ENCODE measurements at places on chromosomes 5 and 9.

GRCh38 chr5:17896605-17897004 lies 262.3 kb downstream of the TAF11L14 start:
- no peak for DNase-seq

GRCh38 chr5:59789197-59789596 lies 104.3 kb downstream of the PDE4D start:
- DNase-seq = no peak

GRCh38 chr9:90142580-90142979 lies 500.0 kb downstream of the DIRAS2 start:
- DNase-seq = peak; percentile 38

DNA sequence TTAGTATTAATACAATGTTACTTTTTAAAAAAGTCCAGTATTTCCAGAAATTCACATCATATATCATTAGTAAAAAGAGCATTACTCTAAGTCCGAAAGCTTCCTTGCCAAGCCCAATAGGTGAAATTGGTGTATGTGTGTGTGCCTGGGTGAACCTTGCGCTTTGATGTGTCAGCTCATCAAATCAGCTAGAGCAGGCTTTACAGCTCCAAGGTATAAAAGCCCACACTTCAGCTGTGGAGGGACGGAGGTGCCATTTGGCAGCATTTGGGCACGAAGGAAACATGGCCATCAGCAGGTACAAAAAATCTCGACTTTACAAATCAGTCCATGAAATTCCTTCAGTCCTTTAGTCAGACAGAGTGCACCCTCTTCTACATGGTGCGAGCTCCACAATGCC lies 76.5 kb upstream of the IL7R start:
- peak; percentile 63 for DNase-seq

- DNase-seq = no peak
Observed at GRCh38 chr9:88930716-88931115, 60.6 kb upstream of the S1PR3 start.

DNA sequence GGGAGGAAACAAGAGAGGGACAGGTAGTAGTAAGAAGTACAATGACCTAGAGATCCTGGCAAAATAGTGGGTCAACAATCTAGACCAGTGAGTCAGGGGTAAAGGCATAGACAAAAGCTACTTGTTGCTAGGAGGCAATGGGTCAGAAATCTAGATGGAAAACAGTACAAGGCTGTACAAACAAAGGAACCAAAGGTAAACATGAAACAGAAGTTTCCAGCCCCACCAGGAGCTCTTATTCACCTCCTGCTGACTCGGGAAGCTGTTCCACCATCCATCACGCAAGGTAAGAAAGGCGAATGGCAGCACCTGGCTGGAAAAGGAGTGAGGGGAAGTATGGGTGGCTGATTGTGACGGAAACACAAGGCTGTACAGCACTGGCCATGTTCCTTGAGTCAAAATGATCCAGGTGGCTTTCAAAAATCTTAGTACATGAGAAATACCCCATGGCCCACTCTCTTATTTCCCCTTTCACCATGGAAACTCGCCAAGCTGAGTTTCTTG lies 70.5 kb upstream of the RAI14 start:
- DNase-seq = no peak

DNA sequence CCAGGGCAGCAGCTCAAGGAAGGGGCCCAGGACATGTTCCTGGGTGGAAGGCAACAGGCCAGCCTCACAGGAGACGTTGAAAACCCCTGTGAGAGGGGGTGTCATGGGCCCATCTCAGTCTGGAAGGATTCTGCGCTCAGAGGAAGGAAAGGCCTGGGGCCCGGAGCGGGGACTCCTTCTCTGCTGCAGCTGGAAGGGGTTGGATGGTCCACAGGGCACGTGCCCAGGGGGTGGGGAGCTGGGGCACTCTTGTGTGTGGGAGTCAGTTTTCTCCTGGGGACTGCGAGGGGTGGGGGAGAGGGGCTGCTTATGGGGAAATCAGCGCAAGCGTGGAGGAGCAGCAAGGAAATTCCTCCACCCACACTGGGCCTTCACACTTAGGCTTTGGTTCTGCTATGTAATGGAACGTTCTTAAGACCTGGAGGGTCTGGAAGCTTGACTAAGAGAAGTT lies 2.9 kb upstream of the LPCAT1 start:
- DNase-seq = no peak

GRCh38 chr5:76152161-76152560 lies 69.0 kb downstream of the SV2C start:
- DNase-seq = no peak

- no peak for DNase-seq
Observed at GRCh38 chr5:54990841-54991258, 5.5 kb upstream of the ESM1 start.

DNA sequence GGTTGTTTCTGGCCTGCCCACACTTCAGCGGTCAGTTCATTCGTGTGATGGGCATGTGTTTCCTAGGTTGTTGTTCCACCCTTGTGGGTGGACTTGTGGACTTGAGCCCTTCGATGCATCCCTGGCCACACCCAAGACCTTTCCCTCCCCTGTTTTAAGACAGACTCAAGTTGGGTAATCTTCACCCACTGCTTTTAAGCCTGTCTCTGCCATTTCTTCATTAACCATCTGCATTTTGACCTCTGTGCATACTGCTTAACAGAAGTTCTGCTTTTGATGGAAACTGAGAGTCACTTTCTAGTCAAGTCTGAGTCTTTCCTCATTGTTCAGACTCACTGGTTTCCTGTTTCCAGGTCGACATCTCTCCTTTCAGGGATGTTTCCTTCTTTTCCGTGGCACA lies 233.7 kb downstream of the ARHGEF28 start:
- no peak for DNase-seq

- DNase-seq = no peak
Observed at GRCh38 chr9:124800306-124801259, 23.6 kb downstream of the OLFML2A start.

- DNase-seq = no peak
Observed at GRCh38 chr9:93262537-93263310, 78.8 kb downstream of the WNK2 start.

- DNase-seq = no peak
Observed at GRCh38 chr5:6734781-6735180, 21.5 kb downstream of the TENT4A start.

- no peak for DNase-seq
Observed at GRCh38 chr9:4831944-4832343, 39.2 kb downstream of the RCL1 start.

GRCh38 chr9:22203371-22204138 lies 194.4 kb upstream of the CDKN2B start:
- no peak for DNase-seq

DNA sequence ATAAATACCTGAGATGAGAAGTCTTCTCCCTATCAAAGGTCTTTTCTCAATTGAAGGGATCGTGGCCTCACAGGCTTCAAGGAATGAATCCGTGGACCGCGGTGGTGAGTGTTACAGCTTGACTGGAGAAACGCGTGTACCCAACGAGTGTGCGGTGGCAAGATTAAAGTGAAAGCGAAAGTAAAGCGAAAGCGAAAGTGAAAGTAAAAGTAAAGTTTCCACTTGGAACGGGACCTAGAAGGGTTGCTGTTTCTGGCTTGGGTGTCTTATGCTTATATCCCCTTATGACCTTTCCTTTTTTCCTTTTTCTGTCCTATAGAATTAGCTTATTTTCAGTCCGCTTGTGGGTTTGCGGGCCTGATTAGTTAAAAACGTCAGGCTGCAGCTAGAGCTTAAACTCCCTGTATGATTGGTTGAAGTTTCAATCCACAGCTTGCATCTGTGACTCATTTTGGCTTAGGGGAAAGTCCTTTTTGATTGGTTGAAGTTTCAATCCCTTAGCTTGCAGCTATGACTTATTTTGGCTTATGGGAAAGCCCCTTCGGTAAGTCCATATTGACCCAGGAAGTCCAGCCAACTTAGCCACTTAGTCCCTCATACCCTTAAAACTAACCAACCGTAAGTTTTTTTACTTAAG lies 924.3 kb upstream of the CDH10 start:
- DNase-seq = no peak

DNA sequence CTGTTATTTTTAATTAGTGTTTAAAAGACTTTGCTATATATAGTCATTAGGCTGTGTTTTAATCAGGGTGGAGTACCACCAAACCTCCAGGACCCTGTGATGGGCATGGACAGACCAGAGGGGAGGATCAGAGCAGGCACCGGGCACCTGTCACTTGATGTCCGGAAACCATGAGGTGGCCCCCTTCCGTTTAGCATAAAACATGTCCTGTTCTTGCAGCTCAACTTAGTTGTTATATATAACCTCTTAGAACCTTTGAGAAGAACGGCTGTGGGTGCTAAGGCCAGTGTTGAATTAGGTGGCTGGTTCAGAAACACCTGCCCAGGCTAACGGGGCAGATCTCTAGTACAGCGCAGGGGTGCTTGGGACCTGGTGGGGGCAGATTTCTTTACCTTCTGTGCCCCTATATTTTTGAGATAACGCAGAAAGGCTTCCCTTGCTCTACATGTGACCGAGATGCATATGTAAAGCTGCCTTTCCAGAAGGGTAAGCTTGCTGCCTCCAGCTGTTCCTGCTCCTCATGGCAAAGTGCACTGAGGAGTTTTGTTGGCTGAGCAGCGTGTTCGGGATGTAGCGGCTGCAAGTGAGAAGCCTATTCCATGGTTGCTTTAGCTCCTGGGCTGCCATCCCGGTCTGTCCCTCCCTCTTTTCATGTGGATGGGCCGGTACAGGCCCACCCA lies 255.5 kb downstream of the FANCC start:
- DNase-seq = no peak

DNA sequence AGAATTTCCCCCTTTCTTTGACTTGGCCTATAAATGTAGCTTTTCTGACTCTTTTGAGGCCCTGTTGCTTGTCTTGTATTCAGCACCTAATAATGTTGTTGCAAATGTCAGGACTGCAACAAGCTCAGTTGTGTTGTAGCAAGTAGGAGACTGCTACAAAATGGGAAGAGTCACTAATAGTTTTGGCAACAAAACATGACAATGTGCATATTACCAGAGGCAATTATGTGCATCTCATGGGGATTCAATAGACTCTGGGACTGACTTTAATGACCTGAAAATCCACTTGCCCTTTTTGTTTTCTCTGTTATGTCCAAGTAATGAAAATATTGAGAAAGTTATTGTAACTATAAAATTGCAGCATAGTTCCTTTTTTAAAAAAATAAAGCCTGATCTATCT lies 368.4 kb downstream of the OSTF1 start:
- no peak for DNase-seq

DNA sequence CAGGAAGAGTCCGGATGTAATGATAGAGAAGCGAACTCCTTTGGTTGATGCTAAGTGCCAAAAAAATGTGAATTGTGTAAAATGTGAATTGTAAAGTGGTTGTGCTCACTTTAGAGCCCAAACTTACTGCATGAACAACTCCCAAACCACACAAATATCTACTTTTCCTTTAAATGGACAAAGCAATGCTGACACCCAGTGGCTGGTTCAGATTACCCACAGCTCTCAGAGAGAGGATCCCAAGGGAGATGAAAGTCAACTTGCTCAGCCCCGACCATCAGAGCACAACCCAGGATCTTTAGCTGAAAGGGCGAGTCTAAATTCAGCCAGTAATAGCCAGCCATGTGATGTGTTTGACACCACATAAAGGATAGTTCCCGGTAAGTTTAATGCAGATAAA lies 133.7 kb downstream of the NMUR2 start:
- no peak for DNase-seq

GRCh38 chr9:127133739-127134167 lies 11.3 kb upstream of the ANGPTL2 start:
- DNase-seq = no peak

DNA sequence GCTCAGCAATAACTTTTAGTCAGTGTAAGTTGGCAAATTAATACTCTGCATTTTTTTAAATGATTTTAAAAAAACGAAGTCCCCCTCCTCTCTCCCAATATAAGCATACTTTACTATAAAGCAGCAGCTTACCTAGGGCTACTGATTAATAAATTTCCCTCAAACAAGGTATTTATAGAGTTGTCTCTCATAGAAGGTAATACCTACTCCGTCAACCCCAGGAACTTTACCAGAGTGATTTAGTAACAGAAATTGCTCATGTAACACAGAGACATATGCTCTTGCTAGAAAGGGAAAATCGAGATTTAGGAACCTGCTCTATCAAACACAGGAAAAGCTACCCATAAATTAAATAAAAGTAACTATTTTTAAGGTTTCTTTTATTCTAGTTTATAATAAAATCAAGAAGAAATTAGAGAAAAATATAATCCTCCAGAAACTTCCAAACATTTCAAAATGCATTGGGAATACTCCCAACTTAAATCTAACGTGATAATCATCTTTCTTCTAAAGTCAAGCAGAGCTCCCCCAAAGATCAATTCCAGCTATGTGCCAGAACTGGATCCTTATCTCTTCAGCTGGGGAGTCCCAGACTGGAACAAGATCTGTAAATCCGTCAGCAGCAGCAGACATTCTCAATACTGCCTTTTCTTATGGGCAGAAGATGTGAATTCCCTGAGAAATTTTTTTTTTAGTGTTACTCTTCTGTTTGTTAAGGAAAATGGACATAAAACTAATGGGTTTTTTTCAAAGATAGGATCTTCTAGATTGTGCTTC lies 69.6 kb downstream of the ADAMTS16 start:
- DNase-seq = no peak

GRCh38 chr5:148973455-148973854 lies 89.4 kb downstream of the SH3TC2 start:
- DNase-seq = no peak

DNA sequence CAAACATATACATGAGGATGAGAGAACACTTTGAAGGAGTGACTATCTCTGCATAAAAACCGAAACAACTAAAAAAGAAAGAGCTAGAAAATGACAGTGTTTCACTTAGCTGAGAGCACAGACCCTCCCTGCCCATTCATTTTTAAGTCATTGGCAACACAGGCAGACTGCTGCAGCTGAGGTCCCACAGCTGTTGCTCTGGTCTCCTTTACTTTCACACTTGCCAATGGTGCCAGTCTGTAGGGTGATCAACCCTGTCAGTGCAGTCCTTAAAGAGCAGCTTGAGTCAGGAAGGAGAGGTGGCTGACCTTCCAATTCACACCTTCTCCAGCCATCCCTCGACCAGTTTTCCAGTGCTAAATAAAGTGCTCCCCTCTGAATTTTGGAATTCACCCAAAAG lies 508.3 kb upstream of the CCNG1 start:
- DNase-seq = no peak

DNA sequence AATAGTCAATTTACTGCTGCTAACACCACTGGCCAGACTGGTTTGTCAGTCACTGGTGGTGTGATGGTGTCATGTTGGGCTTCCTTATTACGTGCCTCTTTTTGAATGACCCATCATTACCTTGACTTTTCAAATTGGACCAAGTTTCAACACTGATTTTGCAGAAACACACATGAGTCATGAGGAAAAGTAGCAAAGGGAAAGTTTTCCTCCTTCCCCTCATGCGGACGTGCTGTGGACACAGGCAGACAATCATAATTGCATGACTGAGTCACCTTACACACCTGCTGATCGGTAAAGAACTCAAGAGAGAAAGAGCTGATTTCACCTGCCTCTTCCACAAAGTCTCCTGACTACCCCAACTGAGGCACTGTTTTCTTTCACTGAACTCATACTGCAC lies 324.5 kb downstream of the ARRDC3 start:
- DNase-seq = no peak

- DNase-seq = peak; percentile 2
Observed at GRCh38 chr5:74943905-74944304, 77.7 kb upstream of the FAM169A start.
